Activated CD4-positive, alpha-beta T cell treated with anti-CD3 and anti-CD28 coated beads, Interleukin-2, amount 50 U/mL, for 24 hours (primary cell): ENCODE measurements at places on chromosomes 4 and X.

DNA sequence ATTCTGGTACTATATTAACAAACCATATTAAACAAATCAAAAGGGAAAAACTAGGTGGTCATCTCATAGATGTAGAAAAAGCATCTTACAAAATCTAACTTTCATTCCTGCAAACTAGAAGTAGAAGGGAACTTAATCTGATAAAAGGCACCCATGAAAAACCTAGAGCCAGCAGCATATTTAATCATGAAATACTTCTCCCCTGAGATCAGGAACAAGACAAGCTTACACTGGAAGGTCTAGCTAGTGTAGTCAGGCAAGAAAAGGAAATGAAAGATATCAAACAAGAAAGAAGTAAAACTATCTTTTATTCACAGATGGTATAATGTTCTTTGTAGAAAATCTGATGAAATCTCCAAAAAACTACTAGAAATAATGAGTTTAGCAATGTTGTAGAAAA, 41.2 kb downstream of the ATP10D start:
- no peak for DNase-seq

DNA sequence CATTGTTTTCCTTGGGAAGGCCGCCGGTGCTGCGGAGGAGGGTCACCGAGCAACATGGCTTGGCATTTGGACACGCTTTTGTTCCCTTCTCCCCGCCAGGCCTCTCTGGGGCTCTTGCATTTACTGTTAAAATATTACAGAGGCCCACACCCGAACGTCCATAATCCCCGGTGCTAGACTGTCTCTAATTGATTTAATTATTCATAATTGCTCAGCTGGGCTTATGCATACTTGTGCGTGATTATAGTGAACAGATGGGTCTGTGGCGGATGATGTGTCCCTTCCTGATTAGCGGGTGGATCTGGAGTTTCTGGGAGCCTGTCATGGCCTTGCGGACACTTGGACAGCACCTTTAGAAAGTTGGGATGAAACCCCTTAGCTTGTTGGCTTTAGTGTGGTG, 100.2 kb upstream of the MSX1 start:
- no peak for DNase-seq

- DNase-seq, result no peak
Observed at GRCh38 chr4:107380836-107381438, 339.1 kb downstream of the PAPSS1 start.

- DNase-seq, result no peak
Observed at GRCh38 chr4:147693218-147693617, 9.3 kb upstream of the PRMT9 start.

GRCh38 chr4:178448372-178449035, 1006.3 kb upstream of the AGA start:
- DNase-seq, result no peak

DNA sequence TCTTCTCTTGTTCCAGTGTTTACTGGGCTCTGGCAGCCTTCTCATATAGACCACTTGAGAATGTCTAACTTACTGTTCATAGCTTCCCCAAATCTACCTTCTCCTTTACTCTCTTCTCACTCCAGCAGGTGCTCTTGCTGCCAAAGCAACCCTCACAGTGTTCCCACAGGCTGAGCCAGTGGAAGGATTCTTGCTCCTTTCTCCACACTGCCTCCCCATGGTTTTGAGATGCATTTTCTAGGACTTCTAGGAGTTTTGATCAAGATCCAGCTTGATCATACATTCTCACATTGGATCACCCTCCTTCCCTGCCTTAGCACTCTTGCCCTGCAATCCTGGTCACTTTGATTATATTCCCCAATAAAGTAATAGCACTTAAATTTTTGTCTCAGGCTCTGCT, 230.8 kb downstream of the TMEM47 start:
- no peak for DNase-seq

DNA sequence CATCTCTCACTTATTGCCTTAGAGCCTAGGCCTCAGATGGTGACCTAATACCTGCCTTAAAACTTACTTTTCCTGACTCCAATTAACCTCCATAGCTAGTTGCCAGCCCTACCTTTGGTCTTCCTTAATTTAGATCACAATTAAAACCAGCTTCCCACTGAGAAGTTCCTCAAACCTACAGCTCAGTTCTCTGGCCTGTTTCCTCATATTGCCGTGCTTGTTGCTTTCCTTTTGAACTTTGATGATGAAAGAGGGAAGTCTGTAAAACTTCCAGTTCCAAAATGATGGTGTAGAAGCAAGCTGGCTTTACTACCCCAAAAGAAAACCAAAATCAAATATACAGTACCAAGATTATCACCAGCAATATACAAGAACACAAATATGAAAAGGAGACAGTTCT, 28.9 kb upstream of the CAMK2D start:
- no peak for DNase-seq

DNA sequence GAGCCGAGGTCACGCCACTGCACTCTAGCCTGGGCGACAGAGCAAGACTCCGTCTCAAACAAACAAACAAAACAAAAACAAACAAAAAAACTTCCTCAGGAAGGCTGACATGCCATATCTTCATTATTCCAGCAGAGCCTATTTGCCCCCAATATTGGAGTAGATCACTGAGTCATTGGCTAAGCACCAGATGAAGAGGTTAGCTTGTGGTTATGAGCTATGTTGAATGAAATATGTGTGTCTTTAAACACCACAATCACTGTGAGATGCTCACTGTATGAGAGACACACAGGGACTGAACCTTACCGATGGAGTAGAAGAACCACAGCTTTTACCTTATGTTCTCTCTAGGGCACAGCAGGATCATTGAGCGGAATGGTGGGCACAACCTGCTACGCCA, 122.1 kb upstream of the EOLA2 start:
- no peak for DNase-seq

DNA sequence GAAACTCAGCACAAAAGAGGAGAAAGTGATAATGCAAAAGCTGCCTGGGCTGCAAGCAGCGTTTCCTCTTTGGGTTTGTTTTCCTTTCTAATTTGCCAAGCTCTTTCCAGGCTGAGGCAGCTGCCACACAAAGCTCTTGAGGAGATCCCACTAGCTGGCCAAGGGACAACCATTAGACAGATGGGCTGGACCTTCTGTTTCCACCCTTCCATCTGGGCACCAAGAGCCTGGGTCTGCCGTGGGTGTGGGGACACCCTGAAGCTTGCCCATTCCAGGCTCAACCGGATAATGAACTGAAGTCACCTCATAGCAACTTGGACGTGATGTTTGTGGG, 194.6 kb upstream of the C1QTNF7 start:
- no peak for DNase-seq

DNA sequence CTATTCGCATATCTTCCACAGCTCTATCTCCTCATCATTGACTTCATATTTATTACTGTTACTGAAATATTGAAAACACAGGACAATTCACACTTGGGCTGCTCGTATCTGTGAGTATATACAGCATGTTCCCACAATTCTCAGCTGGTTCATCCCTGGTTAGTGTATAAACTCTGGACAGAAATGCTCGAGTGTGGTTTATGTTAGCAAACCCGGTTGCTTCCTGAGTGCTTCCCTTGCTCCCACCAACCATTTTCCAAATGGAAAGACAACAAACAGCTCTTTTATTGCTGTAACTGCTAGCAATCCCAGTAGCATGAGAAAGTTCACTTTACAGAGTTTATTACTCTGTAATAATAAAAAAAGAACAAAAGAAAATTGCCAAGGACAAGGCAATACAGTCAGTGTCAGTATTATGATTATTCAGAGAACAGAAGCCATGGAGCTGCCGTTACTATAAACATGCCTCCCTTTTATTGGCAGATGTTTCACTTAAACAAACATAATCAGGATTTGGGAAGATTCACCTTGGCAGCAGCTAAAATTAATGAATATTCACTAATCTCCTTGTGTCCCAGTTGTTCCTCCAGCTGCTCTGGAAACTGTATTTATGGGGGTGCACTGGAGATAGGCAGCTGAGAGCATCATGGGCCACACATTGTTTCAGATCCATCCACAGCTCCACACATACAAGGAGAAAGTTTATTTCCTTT, 134.1 kb upstream of the GUCY1A1 start:
- DNase-seq, result no peak

DNA sequence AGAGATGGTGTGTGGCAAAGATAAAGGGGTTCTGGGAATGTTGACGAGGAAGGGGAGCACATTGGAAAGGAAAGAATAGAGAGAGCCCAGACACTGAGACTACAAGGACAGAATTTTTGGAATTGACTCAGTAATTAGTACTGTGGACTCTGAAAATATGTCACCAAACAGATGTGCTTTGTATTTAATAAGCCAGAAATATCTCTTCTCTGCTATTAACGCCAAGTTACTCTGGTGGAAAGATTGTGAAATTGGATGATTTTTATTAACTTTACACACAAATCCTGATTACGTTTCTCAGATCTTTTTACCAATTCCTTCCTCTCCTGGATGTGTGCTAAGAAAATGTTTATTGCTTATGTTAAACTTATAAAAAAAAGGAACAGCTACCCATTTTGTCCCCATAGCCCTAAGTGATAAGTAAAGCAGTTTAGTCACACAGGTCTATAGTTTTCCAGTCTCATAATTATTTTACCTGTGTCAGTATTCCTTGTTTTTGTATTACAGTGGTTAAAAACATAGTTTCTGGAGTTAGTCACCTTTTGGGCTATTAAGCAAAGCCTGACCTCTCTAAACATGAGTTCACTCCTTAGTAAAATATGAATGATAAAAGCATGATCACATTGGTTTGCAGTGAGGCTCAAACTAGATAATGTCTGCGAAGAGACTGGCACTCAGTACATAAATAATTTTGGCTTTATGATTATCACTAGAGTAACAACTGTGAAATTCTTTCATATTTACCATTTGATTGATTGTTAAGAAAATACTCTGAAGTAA, 1068.3 kb downstream of the STIM2 start:
- no peak for DNase-seq

- DNase-seq, result no peak
Observed at GRCh38 chr4:173243917-173244658, 75.5 kb downstream of the GALNT7 start.

- DNase-seq, result no peak
Observed at GRCh38 chr4:38279650-38280322, 319.6 kb downstream of the PTTG2 start.

DNA sequence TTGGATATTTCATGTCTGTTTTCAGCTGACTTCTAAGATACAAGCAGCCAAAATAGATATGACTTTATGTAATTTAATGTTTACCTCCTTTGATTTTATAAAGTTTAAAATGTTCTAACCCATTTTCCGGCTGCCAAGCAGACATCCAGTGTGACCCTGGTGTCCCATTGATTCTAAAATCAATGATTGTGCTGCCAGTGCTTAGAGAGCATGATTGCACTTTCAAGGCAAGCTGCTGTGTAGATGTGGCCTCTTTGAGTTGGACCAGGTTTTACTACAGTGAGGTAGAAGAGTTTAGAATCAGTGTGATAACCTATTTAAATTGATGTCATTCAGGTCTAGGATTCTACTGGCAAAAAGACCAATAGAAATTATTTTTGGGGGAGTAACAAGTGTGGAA, 730.9 kb downstream of the STPG2 start:
- no peak for DNase-seq

DNA sequence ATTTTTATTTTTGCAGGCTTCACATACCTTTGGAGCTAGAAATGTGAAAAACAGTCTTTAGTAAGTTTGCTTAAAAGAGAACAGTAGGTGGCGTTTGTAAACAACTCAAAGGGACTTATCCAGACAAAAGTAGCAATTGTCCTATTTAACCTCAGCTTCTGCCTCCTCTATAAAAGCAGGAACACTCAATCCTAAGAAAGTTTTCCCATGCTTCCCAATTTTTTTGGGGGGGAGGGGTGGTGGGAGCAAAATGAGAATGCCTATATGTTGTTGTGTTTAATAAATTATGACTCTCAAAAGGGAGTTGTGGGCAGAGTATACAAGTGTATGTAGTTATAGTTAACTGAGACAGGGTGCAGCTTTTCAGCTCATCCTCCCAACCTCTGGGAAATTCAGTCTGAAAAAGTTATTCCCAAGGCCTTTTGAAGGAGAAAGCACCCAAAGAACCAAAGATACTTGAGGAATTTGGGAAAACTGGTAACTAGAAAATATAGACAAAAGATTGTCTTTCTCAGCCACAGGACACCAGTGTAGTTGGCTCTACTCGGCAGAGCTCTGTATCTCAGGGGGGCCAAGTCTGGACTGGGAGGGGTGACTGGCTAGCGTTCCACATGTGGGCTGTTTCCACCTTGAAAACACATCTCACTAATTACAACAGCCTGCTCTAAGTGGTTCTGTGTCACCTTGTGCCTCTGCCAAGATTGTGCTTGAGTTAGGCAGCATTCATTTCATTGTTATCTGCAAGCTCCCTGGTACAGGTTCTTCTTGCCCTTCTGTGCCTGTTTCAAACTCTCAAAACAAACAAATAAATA, 2.8 kb downstream of the SFRP2 start:
- no peak for DNase-seq

GRCh38 chr4:175309041-175309440, 390.9 kb downstream of the ADAM29 start:
- no peak for DNase-seq

DNA sequence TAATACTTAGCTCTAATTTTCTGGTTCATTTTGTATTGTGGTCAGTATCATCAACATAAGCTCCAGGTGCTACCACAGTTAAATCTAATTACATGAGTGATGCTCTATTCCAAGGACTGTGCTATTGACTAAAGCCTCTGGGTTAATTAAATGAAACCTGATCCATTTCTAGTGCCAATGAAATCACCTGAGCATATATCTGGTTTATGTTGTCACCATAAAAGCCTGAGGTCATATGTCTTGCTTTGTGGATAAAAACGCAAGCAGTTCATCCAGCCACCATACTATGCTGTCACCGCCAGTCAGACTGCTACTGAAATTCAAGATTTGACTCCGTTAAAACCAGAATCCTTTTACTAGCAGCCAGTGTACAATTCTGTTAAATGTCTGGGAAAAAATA, 64.2 kb upstream of the ZNF518B start:
- no peak for DNase-seq

- no peak for DNase-seq
Observed at GRCh38 chrX:49103637-49104036, 19.9 kb downstream of the GPKOW start.

DNA sequence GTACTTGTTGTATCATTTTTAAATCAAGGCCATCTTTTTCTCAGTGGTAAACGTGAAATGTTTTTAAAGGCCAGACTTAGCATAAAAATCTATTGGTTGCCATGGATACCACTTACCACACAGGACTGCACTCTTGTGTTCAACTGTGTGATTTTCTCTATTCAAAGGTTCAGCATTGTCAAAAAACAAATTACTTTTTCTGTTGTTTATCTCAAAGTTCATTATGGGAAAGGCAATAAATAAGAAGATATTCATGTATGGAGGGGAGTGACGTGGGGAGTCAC, 231.0 kb upstream of the GATB start:
- DNase-seq, result no peak

- no peak for DNase-seq
Observed at GRCh38 chr4:26464420-26465095, 25.7 kb downstream of the CCKAR start.
